ENCODE measurements at places on chromosomes 5 and 9.

GRCh38 chr5:29796013-29796412, 1397.5 kb upstream of the CDH6 start:
- H3K36me3 ChIP-seq = no peaks in the 10 kb centered on the region
- DNase-seq = no peak
- H3K27ac ChIP-seq = no peak overlapping the region
- H3K27me3 ChIP-seq = no peaks in the 10 kb centered on the region
- no peak overlapping the region for H3K4me3 ChIP-seq

DNA sequence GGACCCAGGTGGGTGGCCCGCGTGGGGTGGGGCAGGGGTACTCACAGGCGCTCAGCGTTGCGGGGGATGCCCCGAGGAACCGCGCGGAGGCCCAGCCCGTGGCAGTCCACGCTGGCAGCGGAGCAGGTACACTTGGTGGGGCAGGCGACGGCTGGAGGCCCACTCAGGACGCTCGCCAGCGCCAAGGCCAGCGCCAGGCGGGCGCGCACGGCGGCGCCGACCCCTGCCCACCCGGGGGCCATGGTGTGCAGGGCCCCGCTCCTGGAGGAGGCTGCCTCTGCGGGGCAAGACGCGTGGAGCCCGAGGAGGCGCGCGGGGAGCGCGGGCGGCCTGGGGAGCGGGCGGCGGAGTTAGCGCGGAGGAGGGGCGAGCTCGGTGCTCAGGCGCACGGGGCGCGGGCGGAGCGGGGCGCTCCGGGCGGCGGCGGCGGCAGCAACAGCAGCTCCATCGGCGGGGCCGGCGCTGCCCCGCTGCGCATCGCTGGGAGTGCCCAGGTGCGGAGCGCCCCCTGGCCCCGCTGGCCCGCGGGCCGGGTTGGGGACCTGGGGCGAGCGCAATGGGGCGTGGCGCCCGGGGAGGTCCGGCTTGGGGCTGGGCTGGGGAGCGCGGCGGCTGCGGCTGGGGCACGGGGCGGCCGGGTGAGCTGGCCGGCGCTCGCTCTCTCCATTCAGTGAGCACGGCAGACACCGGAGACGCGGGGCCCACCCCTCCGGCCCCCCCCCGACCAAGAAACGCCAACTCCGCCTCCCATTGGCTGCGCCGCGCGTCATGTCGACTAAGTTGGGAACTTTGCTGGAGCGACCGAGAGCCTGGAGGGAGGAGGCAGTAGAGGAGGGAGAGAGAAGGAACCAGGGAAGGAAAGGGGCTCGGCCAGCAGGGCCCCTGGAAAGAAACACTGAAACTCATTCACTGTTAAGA, at the start of gene SLIT3:
SLIT3 (minus strand) TSS at position 672 of the 918 bp plus-strand sequence; CDS start at position 242, 430 bp downstream.
- H3K4me3 ChIP-seq = no peak within 1 kb of the TSS
- no peaks in the 10 kb centered on the region for H3K36me3 ChIP-seq
- H3K27ac ChIP-seq = no peak within 1 kb of the TSS
- H3K4me1 ChIP-seq = peaks cover 8% of the 10 kb centered on the region
- DNase-seq = no peak
- peaks cover 76% of the 10 kb centered on the region for H3K27me3 ChIP-seq

- no peaks in the 10 kb centered on the region for H3K36me3 ChIP-seq
- no peak overlapping the region for H3K4me3 ChIP-seq
- H3K27ac ChIP-seq = no peak overlapping the region
- no peaks in the 10 kb centered on the region for H3K4me1 ChIP-seq
- peak; percentile 60 for DNase-seq
Measured at GRCh38 chr5:128213340-128213739, 129.8 kb downstream of the SLC12A2 start.

GRCh38 chr5:99176186-99176585, 247.4 kb upstream of the CHD1 start:
- no peak overlapping the region for H3K27ac ChIP-seq
- no peak overlapping the region for H3K4me3 ChIP-seq
- no peaks in the 10 kb centered on the region for H3K36me3 ChIP-seq
- H3K27me3 ChIP-seq = no peaks in the 10 kb centered on the region

DNA sequence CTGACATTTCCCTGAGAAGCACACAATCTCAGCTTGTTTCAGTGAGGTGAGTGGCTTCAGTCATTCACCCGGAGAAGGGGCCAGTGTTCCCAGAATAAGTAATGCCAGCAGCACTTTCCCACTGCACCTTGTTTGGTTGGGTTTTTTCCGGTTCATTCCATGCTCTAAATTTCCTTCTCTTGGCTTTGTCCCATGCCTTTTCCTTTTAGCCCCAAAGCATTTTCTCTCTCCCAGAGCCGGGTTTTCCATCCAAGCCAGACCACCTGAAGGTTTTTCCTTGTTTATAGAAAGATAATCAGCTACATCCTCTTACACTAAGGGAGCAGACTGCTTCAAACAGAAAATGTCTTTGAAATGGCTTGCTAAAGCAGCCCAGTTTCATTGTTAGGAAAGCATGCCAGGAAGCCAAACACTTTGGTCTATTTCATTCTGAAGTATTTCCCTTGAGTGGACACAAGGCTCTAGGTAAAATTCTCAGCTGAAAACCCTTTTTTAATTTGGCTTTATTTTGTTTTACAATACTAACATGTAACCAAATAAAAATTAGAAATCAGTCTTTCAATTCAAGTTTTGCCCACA, 501.6 kb downstream of the DTWD2 start:
- no peaks in the 10 kb centered on the region for H3K4me1 ChIP-seq
- no peaks in the 10 kb centered on the region for H3K27me3 ChIP-seq
- H3K27ac ChIP-seq = no peak overlapping the region
- no peak for DNase-seq

DNA sequence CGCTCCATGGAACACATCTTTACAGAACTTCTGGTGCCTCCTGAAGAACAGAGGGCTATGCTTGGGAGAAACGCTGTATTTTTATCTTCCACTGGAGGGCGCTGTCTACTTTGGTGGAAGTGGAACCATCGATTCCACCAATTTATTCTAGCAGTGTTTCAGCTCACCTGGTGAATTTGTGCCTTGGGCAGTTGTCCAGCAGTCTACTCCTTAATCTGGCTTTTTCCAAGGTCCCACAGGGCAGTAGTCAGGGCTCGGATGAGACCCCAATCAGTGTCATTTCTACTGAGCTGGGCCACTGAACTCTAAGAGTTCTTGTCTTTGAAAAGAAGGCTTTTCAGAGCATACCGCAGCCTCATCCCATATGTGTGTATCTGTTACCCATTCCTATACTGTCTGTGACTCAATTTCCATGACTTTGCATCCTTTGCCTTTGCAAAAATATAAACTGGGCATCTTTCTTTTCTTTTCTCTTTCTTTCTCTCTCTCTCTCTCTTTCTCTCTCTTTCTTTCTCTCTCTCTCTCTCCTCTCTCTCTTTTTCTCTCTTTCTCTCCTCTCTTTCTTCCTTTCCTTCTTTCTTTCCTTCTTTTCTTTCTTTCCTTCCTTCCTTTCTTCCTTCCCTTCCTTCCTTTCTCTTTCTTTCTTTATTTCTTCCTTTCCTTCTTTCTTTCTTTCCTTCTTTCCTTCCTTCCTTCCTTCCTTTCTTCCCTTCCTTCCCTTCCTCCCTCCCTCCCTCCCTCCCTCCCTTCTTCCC, 138.4 kb upstream of the ZNF618 start:
- H3K4me3 ChIP-seq = no peak overlapping the region
- no peaks in the 10 kb centered on the region for H3K36me3 ChIP-seq
- peak; percentile 35 for DNase-seq
- H3K27me3 ChIP-seq = peaks cover 11% of the 10 kb centered on the region

DNA sequence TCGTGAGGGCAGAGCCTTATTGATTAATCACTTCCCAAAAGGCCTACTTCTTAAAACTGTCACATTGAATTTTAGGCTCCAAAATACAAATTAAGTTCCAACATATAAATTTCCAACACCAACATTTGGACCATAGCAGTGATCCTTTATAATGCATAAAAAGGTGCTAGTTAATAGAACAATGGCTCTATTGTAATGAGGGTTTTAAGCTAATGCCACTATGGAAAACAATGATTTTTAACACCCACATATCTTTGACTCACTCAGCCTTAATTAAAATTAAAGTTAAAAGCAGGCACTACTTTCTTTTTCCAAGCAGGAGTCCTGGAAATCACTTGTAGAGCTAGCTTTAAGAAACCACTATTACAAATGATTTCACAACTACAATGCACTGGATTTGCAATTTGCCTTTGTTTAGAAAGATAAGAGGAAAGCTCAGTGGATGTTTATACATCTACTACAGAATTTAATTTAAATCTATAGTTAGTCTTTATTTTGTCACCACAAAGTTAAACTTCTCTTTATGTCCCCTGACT, 41.8 kb downstream of the DPYSL3 start:
- no peak overlapping the region for H3K27ac ChIP-seq
- no peaks in the 10 kb centered on the region for H3K4me1 ChIP-seq
- H3K36me3 ChIP-seq = no peaks in the 10 kb centered on the region

GRCh38 chr5:149886692-149887470, 57.7 kb downstream of the PDE6A start:
- H3K27ac ChIP-seq = no peak overlapping the region
- peaks cover 5% of the 10 kb centered on the region for H3K27me3 ChIP-seq
- H3K36me3 ChIP-seq = no peaks in the 10 kb centered on the region
- H3K4me3 ChIP-seq = no peak overlapping the region
- no peaks in the 10 kb centered on the region for H3K4me1 ChIP-seq

GRCh38 chr9:109033941-109034700, 20.8 kb upstream of the CTNNAL1 start:
- no peak overlapping the region for H3K4me3 ChIP-seq
- H3K4me1 ChIP-seq = no peaks in the 10 kb centered on the region
- peaks cover 32% of the 10 kb centered on the region for H3K36me3 ChIP-seq
- no peaks in the 10 kb centered on the region for H3K27me3 ChIP-seq
- no peak for DNase-seq

DNA sequence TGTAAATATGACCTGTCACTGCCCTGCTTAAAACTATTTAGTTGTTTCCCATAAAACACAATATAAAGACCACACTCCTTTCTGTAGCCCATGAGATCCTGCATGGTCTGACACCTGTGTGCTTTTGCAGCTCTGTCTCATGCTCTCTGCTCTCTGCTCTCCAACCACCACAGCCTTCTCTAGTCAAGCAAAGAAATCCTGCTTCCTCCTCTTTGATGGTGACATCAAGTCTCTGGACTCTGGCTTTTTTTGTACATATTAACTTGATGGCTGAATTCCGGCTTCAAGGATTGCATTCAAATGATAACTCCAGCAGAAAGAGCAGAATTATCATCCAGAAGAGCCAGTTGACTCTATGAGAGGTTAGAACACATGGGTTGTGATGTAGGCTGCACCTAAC, 58.2 kb downstream of the CHSY3 start:
- H3K4me3 ChIP-seq = no peak overlapping the region
- no peaks in the 10 kb centered on the region for H3K4me1 ChIP-seq
- no peaks in the 10 kb centered on the region for H3K27me3 ChIP-seq
- H3K27ac ChIP-seq = no peak overlapping the region
- no peaks in the 10 kb centered on the region for H3K36me3 ChIP-seq
- DNase-seq = no peak

- H3K27ac ChIP-seq = no peak overlapping the region
- H3K27me3 ChIP-seq = peaks cover 4% of the 10 kb centered on the region
- no peak for DNase-seq
- H3K4me1 ChIP-seq = no peaks in the 10 kb centered on the region
- H3K4me3 ChIP-seq = no peak overlapping the region
Measured at GRCh38 chr5:101676646-101677045, 619.4 kb downstream of the SLCO4C1 start.

DNA sequence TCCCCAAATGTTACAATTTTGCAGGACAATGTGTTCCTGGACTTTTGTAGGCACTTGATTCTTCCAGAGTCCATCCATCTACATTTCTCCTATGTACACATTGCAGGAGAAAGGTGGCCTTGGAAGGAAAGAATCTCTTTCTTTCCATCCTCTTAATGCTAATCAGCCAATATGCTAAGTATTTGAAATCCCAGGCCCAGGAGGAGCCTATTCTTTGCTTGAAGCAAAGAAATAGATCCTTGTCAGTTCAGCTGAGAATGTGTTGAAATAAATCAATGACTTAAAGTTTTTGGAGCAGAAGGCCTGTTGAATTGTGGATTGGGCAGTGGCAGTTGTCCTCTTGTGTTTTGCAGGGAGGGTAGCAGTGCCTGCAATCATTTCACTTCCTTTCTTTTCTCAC, 113.3 kb downstream of the PTTG1 start:
- H3K4me1 ChIP-seq = no peaks in the 10 kb centered on the region
- H3K27ac ChIP-seq = no peak overlapping the region

DNA sequence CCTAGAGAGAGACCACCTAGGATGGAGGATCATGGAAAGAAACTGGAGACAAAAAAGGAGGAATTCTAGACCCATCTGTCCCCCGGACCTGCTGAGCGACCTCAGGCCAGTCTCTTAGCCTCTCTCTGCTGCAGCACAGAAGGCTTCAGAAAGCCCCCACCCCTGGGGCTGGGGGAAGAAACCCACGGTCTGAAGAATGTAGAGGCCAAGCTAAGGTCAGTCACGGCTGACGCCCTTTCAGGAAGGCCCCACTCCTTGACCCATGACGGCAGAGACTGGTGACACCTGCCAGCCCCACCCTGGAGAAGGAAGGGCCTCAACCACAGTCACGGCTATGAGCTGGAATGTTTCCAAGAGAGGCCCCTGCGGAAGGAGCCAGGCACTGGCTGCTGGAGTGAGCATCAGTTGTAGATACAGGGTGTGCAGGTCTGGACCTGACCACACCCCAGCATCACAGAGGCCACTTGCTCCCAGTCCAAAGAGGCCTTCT, 120.5 kb upstream of the BOD1 start:
- H3K36me3 ChIP-seq = no peaks in the 10 kb centered on the region
- no peak for DNase-seq
- no peaks in the 10 kb centered on the region for H3K4me1 ChIP-seq
- H3K27me3 ChIP-seq = no peaks in the 10 kb centered on the region

- H3K36me3 ChIP-seq = peaks cover 4% of the 10 kb centered on the region
- peak overlapping the region; percentile 2 for H3K4me3 ChIP-seq
Measured at GRCh38 chr9:89740722-89741121, 135.9 kb downstream of the GADD45G start.

GRCh38 chr5:63500242-63500641, 462.0 kb downstream of the HTR1A start:
- DNase-seq = no peak
- no peaks in the 10 kb centered on the region for H3K4me1 ChIP-seq
- no peak overlapping the region for H3K27ac ChIP-seq
- no peaks in the 10 kb centered on the region for H3K27me3 ChIP-seq
- no peaks in the 10 kb centered on the region for H3K36me3 ChIP-seq

DNA sequence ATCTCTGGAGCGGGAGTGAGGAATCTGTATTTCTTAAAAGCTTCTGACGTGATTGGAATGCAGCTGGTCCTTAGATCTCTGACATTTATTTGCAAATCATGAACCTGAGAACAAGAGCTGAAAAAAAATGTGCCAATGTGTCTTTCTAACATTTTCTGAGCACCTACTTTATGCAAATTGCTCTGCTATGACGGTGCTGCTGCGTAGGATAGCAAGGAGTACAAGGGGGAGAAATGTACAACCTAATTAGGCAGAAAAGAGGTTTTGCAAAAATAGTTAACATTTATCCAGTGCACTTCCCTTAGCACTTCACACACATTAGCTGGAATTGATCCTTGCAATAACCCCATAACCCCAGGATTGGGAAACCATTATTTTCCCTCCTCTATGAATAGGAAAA, 357.5 kb downstream of the TLE4 start:
- H3K27me3 ChIP-seq = no peaks in the 10 kb centered on the region
- H3K36me3 ChIP-seq = no peaks in the 10 kb centered on the region
- DNase-seq = no peak
- no peak overlapping the region for H3K27ac ChIP-seq
- H3K4me3 ChIP-seq = no peak overlapping the region
